Umbilical cord (tissue), 2 donors: ENCODE measurements at places on chromosomes 11 and 22. TPM values are rescaled to one million over a fixed set of nuclear protein-coding genes. Genes with fewer than 3 reads are reported as not detected.

The TTLL1 gene
- total RNA-seq: 11.8 TPM

The MMP1 gene
- not detected for total RNA-seq

The ACTN3 gene
- not detected for total RNA-seq

The KRTAP5-10 gene
- not detected for total RNA-seq

The ME3 gene
- 37.6 TPM for total RNA-seq

The KCNA4 gene
- 9.1 TPM for total RNA-seq
